ENCODE measurements at places on chromosomes 7 and 10.

GRCh38 chr10:23826421-23826820 is 382.5 kb upstream of the KIAA1217 start:
- no peak for DNase-seq

DNA sequence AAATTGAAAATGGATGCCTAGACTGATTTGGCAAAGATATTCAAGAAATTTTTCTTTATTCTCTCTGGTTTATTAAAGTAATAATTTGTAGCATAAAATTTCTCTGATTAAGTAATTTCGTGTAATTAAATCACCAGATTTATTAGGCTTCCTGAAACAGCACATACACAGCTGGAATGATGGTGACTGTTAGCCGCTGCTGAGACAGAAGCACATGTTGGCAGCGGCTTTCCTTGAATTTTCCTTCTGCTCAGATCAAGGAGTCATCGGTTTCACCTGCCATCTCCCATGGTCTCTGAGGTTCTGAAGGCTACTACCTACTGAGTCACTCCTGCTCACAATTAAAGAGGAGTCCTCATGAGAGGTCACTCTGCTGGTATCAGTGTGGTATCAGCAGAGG is 101.5 kb downstream of the GFRA1 start:
- DNase-seq: no peak

GRCh38 chr10:61943674-61944378 is 42.3 kb downstream of the ARID5B start:
- DNase-seq: no peak

DNA sequence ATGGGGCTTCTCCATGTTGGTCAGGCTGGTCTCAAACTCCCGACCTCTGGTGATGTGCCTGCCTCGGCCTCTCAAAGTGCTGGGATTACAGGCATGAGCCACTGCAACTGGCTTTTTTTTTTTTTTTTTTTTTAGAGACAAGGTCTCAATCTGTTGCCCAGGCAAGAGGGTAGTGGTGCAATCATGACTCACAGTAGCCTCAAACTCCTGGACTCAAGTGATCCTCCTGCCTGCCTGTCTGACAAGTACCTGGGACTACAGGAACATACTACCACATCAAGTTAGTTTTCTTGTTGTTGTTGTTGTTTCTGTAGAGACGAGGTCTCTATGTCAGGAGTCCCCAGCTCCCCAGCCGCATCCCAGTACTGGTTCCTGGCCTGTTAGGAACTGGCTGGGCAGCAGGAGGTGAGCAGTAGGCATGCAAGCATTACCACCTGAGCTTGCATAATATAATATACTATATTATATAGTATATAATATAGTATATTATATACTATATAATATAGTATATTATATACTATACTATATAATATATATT is 55.7 kb downstream of the TPK1 start:
- DNase-seq: no peak

DNA sequence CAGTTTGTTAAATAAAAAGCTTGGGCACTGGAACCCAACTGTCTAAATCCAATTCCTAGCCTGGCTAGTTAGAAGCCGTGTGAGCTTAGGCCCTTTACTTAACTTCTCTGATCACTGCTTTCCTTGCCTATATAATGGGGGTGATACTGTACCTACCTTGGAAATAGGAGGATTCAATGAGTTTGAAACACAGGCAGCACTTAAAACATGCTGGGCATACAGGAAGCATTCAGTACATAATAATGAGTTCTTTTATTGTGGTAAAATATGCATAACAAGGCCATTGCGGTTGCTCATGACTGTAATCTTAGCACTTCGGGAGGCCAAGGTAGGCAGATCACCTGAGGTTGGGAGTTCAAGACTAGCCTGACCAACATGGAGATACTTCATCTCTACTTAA is 47.4 kb upstream of the SEPHS1 start:
- no peak for DNase-seq

DNA sequence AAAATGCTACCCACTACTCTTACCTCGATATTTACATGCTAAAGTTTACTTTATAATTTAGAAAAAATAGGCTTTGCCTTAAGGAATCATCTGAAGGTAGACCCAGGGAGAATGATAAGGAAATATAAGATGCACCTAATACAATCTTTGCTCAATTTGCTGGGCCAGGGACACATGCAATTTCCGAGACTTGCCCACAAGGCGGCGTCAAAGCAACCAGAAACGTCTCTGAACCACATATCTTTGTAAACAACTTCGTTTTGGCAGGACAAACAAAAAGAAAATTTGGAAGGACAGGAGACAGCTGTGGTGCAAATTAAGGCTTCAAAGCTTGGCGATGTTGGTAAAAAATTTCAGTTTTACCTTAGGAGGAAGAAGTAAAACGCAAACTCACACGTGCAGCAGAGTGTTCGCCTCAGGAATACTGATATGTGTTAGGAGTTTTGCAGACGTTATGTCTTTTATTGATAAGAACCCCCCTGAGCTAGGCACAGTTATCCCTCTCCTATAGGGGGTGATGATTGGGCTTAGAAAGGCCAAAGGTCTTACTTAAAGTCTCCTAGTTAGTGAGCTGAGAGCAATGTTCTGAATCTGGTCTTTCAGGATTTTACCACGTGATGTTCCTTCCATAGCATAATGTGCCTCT is 134.3 kb downstream of the PRKCQ start:
- DNase-seq: peak; percentile 43

DNA sequence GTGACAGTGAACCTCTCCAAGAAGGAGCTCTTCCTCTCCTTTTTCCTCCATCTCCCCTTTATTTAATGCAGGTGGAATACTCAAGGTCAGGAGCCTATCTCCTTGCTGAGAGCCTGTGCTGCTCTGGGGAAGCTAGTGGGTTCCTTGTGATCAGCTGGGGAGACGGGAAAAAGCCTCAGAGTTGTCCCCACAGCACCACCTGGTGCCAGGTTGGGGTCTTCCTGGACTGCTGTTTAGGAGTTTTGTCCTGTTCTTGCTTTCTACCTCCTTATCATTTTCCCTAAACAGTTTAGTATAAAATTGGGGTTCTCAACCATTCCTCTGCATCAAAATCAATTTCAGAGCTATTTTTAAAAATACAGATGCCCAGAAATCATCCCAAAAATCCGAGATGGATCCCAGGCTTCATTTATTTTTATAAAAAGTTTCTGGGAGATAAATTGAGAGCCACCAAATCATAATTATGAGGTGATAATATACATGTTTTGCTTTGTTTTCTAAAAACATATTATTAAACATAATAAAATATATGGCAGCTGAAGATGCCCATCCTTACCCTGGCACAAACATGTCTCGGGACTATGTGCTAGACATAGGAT is 44.3 kb downstream of the MACC1 start:
- DNase-seq: no peak

DNA sequence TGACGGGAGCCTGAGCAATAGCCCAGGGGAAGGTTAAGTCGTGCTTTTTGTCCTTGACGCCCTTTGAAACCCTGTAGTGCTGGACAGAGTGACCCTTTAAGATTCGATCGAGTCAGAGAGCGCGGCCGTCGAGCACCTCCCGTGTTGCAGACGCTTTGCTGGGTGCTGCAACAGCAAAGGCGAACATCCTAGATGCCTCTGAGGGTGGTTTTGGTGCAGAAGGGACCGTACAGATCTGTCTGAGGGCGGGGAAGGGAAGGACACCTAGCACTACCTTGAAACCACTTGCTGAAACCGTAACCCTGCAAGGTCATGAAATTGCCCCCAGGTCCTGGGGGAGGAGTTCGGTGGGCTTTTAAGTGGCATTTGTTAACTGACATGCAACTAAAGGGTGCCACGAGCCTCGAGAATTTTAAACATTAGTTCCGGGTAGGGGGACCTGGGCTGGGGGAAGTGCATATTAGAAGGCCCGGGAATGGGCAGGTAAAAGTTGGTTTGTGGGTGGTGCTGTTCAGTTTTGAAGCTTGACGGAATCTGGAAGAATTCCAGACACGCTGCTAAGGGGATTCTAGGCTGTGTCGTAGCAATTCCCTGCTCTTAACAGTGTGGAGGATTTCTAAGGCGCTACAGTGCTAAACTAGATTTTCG is 786 bp downstream of the ATP5F1C start:
- peak; percentile 9 for DNase-seq

GRCh38 chr7:103388469-103389140 is 41.2 kb downstream of the PSMC2 start:
- DNase-seq: no peak

DNA sequence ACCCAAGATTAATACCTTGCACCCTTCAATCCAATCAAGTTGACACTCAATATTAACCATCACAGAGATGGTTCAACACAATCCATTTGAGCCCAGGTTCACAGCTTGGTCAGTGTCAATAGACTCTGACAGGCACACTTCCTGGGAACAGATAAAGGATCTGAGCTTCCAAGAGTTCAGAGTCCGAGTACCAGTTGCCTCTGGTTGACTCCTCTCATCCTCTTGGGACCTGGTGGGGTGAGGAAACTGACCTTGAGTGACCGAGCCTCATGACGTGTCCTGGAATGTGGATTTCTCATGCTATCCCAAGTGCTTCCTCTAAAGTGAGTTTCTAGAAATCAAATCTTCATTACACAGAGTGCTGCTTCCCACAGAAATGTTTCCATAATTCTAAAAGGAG is 162.0 kb downstream of the CYP26A1 start:
- no peak for DNase-seq

- DNase-seq: no peak
These were observed 11.4 kb downstream of the NHLRC2 start for GRCh38 chr10:113865901-113866300.

DNA sequence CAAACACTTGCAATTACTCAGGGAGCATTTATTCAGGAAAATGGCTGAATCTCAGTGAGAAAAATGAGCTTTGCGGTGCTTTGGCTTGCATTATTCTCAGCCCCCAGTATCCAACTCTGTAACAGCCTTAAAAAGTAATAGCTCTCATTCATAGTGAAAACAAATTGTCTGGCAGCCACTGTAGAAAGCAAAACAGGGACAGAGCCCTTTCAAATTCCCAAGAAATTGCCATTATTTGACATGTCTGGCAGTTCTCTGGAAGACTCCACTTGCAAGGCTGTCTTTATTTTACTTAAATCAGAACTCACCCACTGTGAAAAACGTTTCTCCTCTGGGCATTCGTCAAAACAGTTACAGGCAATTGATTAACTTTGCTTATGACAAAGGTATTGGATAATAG is 122.5 kb downstream of the NPSR1 start:
- DNase-seq: no peak

DNA sequence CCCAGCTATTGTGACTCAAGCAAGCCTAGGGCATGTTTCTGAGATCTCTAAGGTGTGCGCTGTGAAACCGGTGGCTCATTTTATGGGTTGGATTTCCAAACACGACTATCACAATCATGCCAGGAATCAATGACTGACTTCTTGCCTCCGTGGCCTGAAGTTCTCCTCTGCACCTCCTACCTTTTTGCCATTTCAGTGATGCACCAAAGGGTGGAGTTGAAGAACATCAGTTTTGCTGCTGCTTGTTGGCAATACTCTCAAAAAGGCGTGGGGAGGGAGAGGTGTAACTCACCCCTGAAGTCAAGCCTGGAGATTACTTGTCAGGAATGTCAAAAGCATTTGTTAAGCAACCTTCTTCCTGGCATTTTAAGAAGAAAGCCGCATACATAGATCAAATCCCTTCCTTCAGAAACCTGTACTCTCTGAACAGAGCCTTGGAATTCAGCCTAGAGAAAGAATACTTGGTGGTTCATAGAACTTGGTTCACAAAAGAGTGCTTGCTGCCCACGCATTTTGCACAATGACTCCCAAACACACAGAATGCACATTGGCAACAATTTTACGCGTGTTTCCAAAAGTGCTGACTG is 41.0 kb downstream of the KIAA1217 start:
- DNase-seq: no peak

- no peak for DNase-seq
These were observed 7.5 kb downstream of the ZYX start for GRCh38 chr7:143388491-143389101.

GRCh38 chr10:49325916-49326783 is 27.2 kb downstream of the C10orf71 start:
- DNase-seq: no peak

DNA sequence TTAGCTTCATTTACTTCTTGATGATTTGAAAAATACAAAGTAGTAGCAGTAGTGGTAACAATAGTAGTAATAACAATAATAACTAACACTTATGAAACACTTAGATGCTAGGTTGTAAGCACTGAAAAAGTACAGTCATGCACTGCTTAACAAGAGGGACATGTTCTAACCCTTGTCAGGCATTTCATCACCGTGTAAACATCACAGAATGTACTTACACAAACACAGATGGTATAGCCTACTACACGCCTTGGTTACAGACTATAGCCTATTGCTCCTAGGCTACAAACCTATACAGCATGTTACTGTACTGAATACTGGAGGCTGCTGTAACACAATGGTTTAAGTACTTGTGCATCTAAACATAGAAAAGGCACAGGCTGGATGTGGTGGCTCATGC is 60.6 kb downstream of the PUS7 start:
- DNase-seq: no peak

- no peak for DNase-seq
These were observed 298.7 kb downstream of the DPP6 start for GRCh38 chr7:154350892-154351291.

DNA sequence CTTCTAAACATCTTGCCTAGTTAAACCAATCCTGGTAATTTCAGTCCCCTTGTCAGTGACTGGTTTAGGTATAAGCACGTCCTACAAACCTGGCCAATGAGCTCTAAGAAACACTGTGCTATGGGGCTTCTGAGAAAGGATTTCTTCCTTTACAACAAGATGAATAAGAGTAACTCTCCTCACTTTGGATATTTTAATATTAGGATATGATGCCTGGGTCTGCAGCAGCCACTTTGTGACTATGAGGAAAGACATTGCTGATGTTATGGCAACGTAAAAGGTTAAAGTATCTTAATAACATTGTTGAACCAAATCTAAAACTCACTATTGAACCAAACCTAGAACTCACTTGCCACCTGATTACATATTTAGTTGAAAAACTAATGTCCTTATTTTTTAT is 26.5 kb upstream of the EPC1 start:
- no peak for DNase-seq

DNA sequence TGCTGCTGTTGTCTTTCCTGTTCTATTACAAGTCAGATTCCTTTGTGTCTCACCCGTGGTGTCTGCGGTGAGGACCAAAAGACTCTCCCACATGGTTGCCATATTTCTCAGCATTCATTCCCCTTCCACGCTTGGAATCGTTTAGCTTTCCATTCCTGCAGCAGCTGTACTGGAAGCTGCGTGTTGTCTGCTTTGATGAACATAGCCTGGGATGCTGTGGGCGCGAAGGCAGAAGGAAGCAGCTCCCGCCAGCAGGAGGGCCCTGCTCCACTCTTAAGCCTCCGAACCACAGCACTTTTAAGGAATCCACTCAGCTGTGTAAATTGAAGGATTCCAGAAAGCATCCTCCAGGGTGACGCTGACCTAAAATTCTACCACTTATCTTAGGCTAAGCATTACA is 303.6 kb upstream of the PITRM1 start:
- no peak for DNase-seq
